ENCODE measurements at places on chromosomes 1 and 21.

- no peak for DNase-seq
Observed at GRCh38 chr1:8165595-8166360, 139.7 kb upstream of the ERRFI1 start.

GRCh38 chr1:164868990-164869389, 310.0 kb downstream of the PBX1 start:
- DNase-seq: no peak

DNA sequence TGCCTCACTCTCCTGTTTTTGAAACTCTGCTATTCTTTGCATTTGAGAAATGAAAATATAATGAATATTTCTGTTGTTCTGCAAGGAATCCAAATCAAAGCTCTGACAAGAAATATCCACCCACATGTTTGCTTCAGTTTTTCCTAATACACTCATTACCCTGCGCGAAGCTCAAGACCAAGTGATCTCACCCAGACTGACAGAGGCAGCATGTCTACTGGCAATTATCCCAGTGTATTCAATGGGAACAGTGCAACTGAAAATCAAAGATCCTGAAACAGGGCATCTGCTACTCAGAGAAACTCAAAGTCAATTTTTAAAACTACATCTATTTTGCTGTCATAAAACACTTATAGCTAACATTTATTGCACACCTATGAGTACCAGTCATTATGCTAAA, 321.0 kb upstream of the LRRC7 start:
- DNase-seq: no peak

- DNase-seq: no peak
Observed at GRCh38 chr21:27813750-27814149, 846.9 kb upstream of the ADAMTS5 start.

GRCh38 chr1:189550498-189550897, 927.2 kb downstream of the BRINP3 start:
- no peak for DNase-seq

GRCh38 chr1:27342391-27342777, 562 bp downstream of the SYTL1 start:
- no peak for DNase-seq
